Posterior cingulate gyrus (tissue), 11 donors: ENCODE measurements at places on chromosomes 3 and 15.

GRCh38 chr15:95874637-95875036, 455.9 kb upstream of the NR2F2 start:
- no peak for DNase-seq

DNA sequence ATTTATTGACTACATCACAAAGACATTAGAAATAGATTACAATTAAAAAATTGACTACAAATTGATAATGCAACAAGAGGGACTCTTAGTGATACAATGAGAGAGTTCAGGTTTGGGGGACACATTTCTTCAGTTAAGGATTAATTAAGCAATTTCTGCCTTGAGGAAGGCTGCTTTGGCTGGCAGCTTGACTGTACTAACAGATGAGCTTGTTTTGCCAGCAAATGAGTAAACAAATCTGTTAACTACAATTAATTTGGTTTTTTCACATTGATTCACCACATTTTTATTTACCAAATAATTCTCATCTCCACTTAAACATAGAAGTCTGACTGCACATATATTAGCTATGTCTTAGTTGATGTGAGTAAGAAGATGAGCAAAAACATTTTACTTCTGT, 183.6 kb upstream of the ZNF385D start:
- no peak for DNase-seq

GRCh38 chr15:97837896-97838295, 122.6 kb upstream of the ARRDC4 start:
- DNase-seq, result no peak

GRCh38 chr3:33579178-33579510, 138.9 kb downstream of the CLASP2 start:
- no peak for DNase-seq

DNA sequence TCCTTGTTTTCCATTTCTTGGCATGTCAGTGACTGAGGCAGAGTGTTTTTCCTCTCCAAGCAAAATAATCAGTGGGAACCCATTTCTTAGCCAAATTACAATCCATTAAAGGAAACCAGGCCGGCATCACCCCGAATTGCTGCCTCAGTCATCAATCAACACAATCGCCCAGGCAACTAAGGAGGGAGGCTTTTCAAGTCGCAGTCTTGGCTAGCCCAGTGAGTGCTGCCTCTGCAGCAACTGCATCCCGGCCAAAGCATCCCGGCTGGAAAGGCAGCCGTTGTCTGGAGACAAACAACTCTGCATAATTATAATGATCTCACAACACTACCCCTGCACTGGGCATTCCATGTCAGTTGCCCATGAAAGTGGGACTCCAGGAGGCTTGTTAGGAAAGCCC, 213.5 kb upstream of the PRICKLE2 start:
- peak; percentile 68 for DNase-seq

GRCh38 chr15:28930011-28930410, 44.2 kb downstream of the APBA2 start:
- no peak for DNase-seq
